ENCODE measurements at places on chromosomes 7 and 10.

GRCh38 chr7:69166979-69167516 is 431.2 kb upstream of the AUTS2 start:
- DNase-seq, result no peak

DNA sequence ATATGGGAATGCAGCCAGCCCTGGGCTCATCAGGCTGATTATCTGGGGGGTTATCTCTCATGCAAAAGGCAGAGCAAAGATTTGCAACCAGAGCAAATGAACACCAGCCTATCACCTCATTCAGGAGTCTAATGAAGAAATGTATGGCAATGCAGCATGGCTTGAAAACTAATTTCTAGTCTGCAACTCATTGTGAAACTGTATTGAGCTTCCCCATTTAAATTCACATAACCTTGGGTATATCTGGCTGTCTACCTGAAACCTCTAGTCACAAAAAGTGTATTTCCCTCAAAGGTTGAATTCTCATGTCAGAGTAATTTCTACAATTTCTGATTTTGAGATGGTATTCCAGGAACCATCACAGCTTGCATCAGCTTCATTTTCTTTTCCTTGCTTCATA is 240.0 kb downstream of the SDHAF3 start:
- no peak for DNase-seq

DNA sequence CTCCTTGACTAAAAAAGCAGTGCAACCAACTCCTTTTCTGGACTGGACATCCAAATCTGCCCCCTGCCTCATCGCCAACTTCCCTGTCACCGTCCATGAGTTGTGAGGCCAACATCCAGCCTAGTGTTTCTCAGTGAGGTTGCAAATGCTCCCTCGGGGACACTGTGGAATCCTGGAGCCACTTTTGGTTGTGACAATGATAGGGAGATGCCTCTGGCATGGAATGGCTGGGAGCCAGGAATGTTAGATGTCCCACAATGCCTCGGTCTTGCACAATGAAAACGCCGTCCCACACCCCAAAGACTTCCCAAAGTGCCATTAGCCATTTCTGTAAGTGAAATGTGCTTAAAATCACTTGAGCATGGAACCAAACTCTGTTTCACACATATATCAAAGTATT is 105.2 kb downstream of the OSBPL3 start:
- DNase-seq, result no peak

GRCh38 chr7:2043316-2044039 is 189.3 kb downstream of the MAD1L1 start:
- no peak for DNase-seq

- no peak for DNase-seq
These were observed 1.0 kb downstream of the ASB15 start for GRCh38 chr7:123602648-123603047.

- DNase-seq, result no peak
These were observed 10.2 kb upstream of the CH25H start for GRCh38 chr10:89217057-89217990.

All from thoracic aorta (tissue), 2 donors.